ENCODE measurements at places on chromosomes 12 and 14.
A peak's percentile ranks its signal among the peaks of the same experiment; 100 is the strongest.

DNA sequence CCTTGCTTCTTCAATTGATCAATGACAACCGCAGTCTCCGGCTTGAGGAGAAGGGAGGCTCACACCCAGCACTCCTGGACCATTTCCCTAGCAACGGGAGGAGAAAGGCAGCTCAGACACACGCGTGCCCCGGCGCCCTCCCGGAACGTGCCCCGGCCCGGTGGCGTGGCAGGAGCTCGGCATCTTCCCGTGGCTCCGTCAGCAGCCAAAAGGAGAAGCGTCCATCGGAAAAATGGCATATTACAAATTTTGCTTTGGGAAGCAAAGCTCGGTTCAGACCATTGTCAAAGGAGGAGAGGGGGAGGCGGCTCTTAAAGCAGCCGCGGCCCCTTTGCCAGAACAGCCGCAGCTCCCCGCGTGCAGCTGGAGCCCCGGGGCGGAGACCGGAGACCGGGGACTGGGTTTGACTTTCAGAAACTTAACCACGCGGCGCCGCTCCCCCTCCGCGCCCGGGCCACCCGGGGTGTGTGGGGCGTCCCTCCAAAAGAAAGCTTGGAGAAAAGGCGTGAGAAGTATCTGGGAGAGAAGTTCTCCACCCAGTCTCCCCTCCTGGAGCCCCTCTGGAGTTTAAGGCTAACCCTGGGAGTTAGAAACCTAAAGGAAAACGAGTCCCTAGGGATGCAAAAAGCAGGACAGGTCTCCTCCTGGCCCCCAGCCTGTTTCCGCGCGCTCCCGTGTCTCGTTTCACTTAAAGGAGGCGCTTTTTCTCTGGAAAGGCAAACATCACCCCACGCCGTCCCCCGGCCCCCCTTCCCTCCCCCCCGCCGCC lies 545 bp downstream of the PPFIA2 start:
- DNase-seq = peak; percentile 13

- DNase-seq = no peak
Observed at GRCh38 chr14:74620497-74620921, 8.5 kb upstream of the LTBP2 start.

DNA sequence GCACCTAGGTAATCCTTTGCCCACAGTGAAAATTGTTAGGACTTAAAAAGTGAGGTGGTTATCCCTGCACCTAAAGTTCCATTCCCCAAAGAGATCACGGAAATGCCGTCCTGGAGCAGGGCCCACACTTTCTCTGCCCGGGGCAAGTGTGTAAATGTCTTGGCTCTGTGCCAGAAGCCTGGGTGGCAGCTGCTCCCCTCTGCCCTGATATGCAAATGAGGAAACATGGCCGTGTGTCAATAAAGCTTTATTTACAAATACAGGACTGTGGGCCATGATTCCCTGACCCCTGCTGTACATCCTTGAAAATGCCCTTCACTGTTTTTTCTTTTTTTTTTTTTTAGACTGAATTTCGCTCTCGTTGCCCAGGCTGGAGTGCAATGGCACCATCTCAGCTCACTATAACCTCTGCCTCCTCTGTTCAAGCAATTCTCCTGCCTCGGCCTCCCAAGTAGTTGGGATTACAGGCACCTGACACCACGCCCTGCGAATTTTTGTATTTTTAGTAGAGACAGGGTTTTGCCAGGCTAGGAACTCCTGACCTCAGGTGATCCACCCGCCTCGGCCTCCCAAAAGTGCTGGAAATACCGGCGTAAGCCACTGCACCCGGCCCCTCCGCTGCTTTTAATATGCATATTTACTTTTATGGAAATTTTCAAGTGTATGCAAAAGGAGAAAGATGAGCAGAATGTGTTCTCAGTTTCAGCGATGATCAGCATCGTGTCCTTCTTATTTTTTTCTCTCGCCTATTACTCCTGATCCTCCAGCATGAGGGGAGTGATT lies 75.5 kb downstream of the GALNT9 start:
- DNase-seq = no peak

DNA sequence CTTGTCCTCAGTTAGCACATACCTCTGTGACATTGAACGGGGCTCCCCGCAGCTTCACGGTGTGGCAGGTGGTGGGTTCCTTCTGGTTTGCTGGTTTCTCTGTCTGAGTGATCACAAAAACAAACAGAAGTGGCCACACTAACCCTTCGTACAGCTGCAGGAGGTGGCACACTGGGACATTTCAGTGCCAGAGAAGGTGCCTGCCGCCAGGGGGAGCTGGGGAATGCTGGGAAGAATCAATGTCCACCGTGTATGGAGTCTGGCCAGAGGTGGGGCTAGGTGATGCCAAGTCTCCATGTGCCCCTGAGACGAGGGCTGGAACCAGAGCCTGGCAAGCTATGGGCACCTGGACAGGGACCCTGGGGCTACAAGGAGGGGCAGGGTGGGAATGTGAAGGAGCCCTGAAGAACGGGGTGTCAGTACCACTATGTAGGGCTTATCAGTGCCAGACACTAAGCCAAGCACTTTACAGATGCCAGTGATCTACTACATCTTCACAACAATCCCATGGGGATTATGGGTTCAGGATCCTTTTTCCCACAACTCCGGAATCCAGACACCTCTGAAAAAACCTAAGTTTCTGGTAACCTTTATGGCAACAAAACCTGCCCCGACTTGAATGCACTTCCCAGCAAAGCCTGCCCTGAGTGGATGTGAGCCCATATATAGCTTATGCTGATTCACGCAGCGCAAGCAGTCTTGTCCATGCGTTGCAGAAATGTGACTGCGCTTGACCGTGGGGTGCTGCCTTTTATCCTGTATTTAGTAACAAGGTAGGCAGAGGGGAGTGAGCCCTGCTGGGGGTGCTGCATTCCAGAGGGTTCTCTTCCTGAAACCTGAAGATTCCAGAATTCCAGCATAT lies 10.8 kb downstream of the RBM19 start:
- no peak for DNase-seq

DNA sequence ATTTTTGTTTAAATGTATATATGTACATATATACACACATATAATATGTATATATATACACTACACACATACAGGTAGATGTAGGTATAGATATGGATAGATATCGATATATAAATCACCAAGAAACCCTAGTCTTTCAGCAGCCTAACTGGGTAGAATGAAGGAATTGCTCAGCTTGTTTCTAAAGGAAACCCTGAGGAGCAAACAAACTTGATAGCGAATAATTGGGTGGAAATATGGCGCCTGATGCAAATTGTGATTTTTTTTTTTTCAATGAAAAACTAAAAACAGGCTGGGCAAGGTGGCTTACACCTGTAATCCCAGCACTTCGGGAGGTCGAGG lies 254 bp upstream of the CCDC177 start:
- DNase-seq = no peak

GRCh38 chr12:44509471-44509870 lies 366.6 kb downstream of the NELL2 start:
- DNase-seq = no peak

Data from cerebellar nuclear complex (tissue), 1 donor.